ENCODE measurements at places on chromosomes 5 and 9.

GRCh38 chr5:53027913-53028312, 38.8 kb downstream of the ITGA2 start:
- DNase-seq, result no peak

- DNase-seq, result no peak
Observed at GRCh38 chr5:43255704-43256103, 57.5 kb downstream of the HMGCS1 start.

DNA sequence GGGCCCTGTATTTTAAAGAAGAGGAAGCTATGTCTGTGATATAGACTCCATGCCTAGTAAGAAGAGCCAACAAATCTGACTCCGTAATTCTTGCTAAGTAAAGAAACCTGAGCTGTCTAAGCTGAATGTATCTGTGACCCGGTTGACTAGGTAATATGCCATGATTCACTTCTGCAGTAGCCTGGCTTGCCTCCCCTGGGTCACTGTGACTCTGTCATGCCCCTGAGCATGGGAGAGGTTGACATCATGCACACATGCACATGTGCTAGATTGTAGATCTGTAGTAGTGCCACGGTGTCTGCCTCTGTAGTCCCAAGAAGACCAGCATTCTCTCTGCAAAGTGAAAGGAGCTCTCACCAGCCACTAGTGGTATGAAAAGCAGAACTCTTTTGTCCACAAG, 9.1 kb downstream of the SLC22A5 start:
- no peak for DNase-seq

- DNase-seq, result no peak
Observed at GRCh38 chr9:83238871-83239640, 176.1 kb upstream of the RASEF start.

- peak; percentile 79 for DNase-seq
Observed at GRCh38 chr5:53480416-53481158, at the start of gene FST. TSS of gene FST (plus strand) at chr5:53480629. CDS start at chr5:53480792, 163 bp downstream.

DNA sequence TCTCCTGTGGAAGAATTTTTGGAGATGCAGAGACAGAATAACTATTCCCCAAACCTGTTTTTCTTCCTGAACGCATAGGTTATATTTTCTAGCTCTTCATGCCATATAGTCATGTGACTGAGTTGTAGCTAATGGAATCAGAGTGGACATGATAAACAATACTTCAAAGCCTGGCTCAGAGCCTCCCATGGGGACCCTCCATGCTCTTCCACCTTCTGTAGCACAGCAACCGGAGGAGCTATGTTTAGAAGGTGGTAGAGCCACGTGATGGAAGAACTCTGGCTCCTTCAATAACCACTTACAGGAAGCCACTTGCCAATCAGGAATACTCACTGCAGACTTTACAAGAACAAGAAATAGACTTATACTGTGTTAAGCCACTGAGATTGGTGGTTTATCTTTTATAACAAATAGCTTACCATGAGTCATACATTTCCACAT, 39.2 kb downstream of the NADK2 start:
- no peak for DNase-seq

DNA sequence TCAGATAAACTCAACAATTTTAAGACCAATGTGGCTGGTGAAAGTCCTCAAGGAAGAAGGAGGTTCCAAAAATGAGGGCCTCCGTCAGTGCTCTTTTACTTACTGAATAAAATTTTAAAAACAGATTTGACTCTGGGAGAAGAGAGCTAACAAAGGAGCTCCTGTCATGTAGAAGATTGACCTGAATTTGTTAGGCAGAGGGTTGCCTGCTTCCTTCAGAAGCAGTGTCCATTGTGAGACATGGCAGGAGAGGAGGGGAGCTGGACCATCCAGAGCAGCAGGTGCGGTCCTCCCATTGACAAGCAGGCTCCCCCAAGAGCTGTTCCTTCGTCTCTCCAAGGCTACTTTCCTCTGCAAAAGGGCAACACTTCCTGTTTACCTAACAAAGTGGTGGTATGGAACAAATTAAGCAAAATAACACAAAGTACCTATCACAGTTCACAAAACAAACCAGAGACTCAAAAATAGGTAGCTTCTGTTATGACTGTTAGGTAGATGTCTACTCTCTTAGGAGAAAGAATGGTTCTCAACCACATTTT, 238.1 kb downstream of the DENND1A start:
- no peak for DNase-seq

DNA sequence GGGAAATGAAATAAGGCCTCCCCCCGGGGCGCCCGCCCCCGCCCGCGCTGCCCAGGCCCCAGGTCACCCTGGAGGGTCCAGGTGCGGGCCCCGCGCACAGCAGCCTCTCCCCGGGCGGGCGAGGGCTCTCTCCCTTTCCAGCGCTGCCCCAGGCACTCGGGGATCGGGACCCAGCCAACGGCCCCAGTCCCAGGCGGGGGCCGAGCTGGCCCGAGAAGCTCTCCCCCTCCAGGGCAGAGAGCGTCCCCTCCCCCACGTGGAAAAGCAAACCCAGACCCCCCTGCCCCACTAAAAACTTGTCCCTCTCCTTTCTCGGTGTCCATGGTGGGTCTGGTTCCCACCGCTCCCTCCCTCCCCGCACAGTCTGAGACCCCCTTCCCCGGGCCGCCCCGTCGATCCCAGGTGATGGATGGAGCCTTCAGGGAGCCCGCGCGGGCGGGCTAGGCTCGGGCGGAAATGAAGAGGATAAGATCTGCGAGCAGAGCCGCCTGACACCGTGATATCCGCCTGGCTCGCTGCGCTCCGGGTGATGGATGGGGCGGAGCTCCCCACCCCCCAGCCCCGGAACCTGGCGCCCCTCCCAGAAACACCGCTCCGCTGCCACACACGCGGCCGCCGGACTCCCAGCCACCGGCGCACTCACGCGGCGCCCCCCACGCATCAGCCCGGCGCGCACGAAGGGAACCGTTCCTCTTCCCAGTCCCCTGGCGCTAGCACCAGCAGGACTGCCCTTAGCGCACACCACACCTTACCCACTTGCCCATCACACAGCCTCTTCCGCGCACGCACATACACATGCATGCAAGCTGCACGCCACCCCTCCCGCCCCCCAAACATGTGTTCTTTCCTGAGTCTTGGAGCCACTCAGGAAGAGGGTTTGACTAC, 81.7 kb upstream of the ZBTB43 start:
- DNase-seq, result peak; percentile 58

DNA sequence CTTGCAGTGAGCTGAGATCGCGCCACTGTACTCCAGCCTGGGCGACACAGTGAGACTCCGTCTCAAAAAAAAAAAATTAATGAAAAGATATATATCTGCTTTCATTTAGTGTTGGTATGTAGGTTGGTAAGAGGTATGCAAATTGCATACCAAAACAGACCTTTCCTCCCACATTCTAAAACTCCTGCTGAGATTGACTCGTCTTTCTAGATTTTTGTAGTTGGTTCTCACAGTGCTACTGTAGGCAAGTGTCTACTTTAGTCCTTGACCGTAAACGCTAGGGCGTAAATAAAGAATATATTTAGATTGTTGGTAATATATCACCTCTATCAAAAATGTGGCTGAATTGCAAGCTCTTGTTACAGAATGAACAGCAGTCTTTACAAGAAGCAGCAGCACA, 445.9 kb downstream of the CHSY3 start:
- DNase-seq, result no peak

DNA sequence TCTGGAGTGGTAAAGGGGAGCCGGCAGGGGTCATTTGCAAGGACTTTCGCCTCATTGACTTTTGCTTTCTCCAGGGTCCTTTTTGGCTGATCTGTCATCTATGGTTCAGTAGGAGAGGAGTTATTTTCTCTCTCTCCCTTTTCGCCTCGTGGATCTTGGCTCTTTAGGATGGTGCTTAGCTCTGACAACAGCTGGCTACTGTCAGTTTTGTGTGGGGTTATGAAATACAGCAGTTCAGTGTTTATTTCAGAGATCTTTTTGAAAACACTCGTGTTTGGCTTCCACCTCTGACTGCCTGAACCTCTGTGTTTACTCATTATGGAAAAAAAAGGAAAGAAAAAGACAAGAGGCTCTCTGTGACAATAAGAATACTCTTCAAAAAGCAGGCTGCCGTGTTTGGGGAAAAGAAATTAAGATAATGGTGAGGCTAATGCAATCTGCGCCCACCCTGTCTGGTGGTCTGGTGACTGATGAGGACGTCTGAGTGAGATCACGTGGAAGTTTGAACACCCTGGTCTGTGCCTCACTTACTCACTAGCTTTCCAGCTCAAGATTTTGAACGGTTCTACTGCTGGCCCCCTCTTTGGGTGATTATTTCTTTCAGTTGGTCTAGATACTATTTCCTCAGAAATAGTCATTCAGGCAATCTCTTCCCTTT, 567.7 kb downstream of the CAAP1 start:
- DNase-seq, result no peak

DNA sequence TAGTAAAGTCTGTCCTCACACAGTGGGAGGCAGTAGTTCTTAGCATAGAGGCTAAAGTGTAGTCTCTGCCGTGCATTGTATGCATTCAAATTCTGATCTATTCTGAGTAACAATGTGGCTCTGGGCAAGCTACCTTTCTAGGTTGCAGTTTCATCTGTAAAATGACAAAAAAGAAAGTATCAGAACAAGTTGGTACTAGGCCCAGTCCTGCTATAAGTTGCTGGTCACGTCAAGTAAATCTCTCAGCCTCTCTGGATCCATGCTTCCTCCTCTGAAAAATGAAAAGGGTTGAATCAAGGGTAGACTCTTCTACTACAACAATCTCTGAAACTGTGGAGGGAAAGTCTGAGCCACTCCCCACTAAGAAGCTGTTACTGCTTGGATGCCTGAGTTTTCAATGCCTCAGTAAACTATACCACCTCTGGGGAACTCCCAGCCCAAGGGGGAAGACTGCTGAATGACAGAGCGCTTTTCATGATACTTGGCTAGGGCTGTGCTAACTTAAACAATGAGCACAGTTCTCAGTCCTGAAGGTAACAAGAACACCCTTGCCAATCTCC, 34.5 kb upstream of the SPARC start:
- no peak for DNase-seq

- no peak for DNase-seq
Observed at GRCh38 chr9:76516871-76517270, 57.9 kb downstream of the GCNT1 start.

GRCh38 chr5:145660897-145661640, 174.1 kb downstream of the PRELID2 start:
- no peak for DNase-seq

- no peak for DNase-seq
Observed at GRCh38 chr5:10329820-10330481, 22.2 kb upstream of the CMBL start.

DNA sequence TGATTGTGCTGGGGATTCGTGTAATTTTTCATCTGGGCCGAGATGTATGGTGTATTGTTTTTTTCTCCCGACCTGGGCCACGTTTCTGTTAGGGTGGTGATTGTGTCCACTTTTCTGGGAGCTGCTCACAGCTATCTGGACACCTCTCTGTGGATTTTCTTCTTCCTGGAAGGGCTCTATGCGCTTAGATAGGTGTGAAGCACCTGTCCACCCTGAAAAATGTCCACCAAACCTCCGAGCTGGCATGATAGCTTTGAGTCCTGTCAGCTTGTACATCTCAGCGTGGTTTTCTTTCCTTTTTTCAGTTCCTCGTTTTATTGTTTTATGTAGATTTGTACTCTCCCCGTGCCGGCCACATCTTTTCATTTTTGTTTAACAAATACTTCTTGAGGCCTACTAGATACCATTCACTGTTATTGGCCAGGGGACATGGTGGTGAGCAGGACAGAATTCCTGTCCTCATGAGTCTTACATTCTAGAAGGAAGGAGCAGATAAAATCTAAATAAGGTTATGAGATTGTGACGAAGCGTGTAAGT, 1.1 kb downstream of the UGCG start:
- DNase-seq, result no peak

DNA sequence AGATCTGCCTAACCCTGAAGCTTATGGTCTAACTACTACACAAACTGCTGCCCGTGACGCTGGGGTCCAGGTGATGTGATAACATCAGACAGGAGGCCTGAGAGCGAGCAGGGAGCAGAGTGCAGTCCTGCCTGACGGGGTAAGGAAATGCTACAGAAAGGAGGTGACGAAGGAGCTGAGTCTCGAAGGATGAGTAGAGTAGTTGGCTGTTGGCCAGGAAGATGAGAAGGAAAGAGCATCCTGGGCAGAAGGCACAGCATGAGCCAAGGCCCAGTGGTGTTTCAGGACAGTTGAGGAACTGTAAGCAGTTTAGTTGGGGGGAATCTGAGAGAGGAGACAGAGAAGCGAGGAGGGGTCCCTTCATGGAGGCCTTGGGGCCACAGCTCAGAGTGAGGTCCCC, 136.0 kb upstream of the TBC1D2 start:
- no peak for DNase-seq

- DNase-seq, result no peak
Observed at GRCh38 chr9:123440256-123440655, 84.3 kb downstream of the CRB2 start.

DNA sequence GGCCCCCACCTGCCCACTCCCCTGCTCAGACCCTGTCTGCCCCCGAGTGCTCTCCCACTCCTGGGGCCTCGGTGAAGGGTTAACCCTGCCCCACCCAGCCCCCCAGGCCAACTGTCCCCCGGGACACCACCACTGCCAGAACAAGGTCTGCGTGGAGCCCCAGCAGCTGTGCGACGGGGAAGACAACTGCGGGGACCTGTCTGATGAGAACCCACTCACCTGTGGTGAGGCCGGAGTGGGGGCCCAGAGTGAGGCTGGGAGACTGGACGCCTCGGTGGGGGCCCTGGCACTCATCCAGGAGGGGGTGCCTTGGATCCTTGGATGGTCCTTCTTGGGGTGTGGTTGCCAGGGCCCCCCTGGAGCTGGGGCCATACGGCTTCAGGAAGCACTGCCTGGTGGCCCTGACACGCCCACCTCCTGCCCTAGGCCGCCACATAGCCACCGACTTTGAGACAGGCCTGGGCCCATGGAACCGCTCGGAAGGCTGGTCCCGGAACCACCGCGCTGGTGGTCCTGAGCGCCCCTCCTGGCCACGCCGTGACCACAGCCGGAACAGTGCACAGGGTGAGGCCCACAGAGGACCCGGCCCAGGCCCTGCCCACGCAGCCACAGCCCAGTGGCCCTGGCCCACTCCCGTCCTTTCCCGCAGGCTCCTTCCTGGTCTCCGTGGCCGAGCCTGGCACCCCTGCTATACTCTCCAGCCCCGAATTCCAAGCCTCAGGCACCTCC, 2.1 kb downstream of the MAMDC4 start:
- no peak for DNase-seq

DNA sequence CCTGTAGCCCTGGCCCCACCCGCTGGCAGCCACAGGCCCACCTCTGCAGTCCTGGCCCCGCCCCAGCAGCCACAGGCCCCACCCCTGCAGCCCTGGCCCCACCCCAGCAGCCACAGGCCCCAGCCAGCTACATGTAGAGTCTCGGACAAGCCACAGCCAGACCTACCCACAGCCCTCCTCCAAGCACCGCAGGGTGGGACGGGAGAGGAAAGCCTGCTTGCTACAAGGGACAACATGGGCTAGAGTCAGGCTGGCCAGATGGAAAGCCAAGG, 49.5 kb upstream of the SARDH start:
- peak; percentile 55 for DNase-seq

GRCh38 chr5:176714067-176714466, 66.8 kb downstream of the TSPAN17 start:
- no peak for DNase-seq

- no peak for DNase-seq
Observed at GRCh38 chr5:179900711-179901110, 7.0 kb downstream of the TBC1D9B start.
